ENCODE measurements at places on chromosomes 13 and 19.

DNA sequence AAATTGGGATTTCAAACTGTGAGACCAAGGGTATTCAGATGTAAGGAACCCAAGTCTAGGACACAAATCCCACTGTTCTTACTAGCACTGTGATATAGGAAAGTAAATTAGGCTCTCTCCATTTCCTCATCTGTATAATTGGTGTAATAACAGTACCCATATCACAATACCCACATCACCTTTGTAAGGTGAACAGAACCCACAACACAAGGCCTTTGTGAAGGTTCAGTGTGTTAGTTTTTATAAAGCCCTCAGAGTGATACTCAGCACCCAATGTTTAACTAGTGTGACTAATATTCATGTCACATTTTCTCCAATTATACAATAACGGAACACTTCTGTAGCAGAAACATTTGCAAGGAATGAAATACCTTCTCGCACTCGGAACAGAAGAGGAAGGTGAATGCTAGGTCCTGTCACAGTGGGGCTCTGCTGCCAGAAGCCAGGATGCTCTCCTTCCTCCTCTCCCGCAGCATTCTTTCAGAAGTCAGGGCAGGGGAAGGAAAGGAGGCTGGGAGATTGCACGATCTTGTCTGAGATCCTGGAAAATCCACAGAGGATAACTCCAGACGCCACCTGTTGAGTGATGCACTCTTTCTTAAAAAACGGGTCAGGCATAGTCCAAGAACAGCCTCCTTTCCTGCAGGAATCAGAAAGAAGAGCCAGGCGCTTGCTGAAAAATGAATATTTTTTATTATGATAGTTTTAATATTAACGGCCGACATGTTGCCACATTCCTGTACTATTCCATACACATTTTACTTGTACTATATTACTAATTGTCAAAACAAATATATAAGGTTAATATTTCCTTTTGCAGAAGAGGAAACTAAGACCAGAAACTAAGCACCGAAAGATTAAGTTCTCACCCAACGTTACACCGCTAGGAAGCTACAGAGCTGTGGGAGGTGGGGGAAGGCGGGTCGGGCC is 762 bp downstream of the ZNF45 start:
- no peak for DNase-seq

- DNase-seq = no peak
Measured at GRCh38 chr13:20580257-20580656, 13.3 kb downstream of the IFT88 start.

- no peak for DNase-seq
Measured at GRCh38 chr13:40139896-40140520, 484.5 kb downstream of the COG6 start.

GRCh38 chr13:44313674-44314073 is 60.0 kb upstream of the SERP2 start:
- DNase-seq = no peak

DNA sequence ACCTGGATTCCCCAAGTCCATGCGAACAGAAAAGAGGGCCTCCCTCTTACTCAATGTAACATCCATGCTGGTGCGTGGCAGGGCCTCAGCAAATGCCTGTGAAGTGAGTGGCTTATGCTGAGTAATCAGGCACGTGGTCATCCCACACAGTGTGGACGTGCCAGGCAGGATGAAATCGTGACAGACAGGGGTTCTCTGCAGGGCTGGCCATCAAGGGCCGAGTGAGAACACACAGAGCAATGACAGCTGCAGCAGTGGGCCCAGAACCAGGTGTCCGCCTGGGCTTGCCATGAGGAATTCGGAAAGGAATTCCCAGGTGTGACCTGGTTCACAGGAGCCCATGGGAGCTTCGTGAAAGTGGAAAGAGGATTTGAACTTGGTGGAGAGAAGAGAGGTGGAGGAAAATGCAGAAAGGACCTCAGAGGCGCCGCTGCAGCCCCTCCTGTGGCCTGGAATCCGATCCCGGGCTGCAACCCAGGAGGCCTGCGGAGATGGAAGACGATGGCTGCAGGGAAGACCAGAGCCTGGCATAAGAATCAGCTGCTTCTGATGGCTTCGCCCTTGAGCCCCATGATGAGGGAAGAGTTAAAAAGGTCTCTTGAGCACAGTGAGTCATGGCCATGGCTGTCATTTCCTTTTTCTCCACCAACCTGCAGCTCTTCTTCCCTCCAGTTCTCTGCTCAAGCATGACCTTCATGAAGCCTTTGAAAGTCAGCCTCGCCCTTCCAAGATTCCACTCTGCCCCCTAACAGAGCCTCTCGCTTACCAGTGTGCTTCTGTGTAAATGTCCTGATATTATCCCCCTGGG is 34.6 kb upstream of the SOX1 start:
- DNase-seq = no peak

GRCh38 chr13:107299717-107300116 is 731.8 kb upstream of the ARGLU1 start:
- no peak for DNase-seq

GRCh38 chr13:40613192-40613818 is 53.1 kb downstream of the FOXO1 start:
- no peak for DNase-seq

- DNase-seq = no peak
Measured at GRCh38 chr13:21453387-21454081, 5.6 kb downstream of the ZDHHC20 start.

GRCh38 chr19:30227661-30228112 is 144.5 kb upstream of the ZNF536 start:
- DNase-seq = no peak

DNA sequence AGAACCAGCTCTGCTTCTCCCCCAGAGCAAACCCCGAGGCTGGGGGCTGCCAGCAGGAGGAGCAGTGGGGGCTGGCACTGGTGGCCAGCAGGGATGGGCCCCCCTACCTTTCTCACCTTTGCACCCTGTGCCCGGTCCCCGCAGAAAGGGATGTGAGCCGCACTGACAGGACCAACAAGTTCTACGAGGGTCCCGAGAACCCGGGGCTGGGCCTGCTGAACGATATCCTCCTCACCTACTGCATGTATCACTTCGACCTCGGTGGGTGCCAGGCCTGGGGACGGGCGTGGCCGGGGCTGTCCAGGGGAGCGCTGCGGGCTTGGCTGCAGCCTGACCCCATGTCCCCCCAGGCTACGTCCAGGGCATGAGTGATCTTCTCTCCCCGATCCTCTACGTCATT is 6.6 kb downstream of the TBC1D17 start:
- no peak for DNase-seq

GRCh38 chr13:100434010-100434763 is 154.4 kb downstream of the GGACT start:
- no peak for DNase-seq

GRCh38 chr13:32039528-32039927 is 8.0 kb downstream of the FRY start:
- no peak for DNase-seq

DNA sequence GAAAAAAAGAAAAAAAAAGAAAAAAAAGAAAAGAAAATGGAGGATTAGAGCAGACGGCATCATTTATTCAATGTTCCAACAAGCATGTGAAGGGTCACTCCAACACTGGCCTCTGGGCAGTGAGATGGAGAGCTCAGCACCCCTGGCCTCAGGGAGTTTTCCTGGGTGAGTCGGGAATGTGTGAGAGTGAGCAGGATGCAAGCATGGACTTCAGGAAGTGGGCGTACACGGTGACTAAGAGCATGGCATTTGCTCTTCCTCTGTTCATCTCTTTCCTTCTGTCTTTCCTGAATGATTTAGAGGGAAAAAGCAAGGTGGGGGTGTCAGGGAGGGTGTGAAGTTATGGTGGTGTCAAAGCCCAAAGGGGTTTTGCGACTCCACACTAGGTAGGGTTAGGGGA is 682 bp upstream of the CABP5 start:
- no peak for DNase-seq

- no peak for DNase-seq
Measured at GRCh38 chr19:33394006-33394722, 20.7 kb downstream of the CEBPG start.

- no peak for DNase-seq
Measured at GRCh38 chr19:49497789-49498103, 1.5 kb downstream of the RPS11 start.

- no peak for DNase-seq
Measured at GRCh38 chr13:50593207-50593606, 250.3 kb downstream of the DLEU7 start.

- DNase-seq = no peak
Measured at GRCh38 chr13:72638059-72638815, 89.2 kb downstream of the MZT1 start.

GRCh38 chr19:8046569-8047165 is 5.9 kb upstream of the CCL25 start:
- DNase-seq = no peak

GRCh38 chr13:93794197-93794885 is 567.7 kb downstream of the GPC6 start:
- DNase-seq = no peak

GRCh38 chr13:32976912-32977311 is 39.3 kb upstream of the KL start:
- DNase-seq = no peak

DNA sequence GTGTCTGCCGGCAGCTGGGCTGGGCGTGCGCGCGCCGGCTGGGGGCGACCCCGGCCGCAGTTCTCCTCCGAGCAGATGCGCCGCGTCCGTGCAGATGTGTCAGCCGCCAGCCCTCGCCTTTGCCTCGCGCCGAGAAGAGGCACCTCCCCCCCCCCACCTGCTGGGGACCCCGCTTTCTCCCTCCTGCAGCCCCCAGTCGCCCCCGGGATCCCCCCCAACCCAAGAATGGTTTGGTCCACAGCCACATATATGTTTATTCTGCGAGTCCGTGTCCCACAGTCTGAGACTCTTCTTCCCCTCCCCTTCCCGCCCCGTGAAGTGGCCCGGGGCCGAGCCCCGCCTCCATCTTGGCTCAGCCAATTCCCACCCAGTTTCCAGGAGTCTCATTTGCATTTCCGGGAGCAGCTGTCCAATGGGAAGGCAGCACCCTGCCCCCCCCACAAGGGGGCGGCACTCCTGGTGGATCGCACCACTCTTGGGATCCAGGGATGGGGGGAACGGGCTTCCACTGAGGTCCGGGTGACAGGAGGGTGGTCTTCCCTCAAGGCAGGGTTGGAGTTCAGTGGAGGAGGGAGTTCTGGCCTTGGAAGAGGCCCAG is 8.6 kb downstream of the ISOC2 start:
- DNase-seq = no peak

GRCh38 chr13:73879346-73880015 is 254.7 kb downstream of the KLF12 start:
- DNase-seq = no peak

DNA sequence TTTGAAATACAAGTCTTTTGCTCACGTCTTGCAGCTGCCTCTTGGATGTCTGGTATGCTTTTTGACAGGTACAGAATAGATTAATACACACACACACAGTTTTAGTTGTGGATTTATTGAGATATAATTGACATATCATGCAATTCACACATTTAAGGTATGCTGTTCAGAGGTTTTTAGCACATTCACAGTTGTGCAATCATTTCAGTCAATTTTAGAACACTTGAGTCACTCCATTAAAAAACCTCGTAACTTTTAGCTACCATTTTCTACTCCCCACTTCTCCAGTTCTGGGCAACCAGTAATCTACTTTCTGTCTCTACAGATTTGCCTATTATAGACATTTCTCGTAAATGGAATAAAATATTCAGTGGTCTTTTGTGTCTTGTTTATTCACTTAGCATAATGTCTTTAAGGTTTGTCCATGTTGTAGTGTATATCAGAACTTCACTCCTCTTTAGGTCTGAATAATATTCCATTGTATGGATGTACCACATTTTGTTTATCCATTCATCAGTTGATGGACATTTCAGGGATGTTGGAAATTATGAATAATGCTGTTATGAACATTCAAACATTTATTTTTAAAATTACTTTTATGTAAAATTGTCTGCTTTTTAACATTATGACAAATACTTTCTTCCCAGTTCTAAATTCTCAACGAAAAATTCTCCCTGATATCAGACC is 2.5 kb upstream of the ZMYM2 start:
- DNase-seq = no peak

DNA sequence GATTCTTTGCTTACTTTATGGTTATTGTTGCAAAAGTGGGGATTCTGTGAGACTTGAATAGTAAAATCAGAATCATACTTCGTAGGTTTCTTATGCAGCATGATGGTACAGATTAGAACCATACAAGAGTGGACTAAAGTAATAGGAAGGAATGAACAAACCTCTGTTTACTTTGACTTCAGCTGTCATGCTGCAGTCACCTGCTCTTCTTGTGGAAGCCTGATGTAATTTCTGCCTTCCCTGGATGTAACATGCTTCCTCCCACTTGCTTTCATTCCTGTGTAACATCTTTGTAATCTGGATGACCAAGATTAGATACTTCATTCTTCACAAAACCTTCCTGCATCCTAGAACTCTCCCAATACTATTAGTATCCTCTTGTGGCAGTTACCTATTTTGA is 235.0 kb downstream of the PCCA start:
- DNase-seq = no peak

- DNase-seq = no peak
Measured at GRCh38 chr13:20851844-20852402, 50.6 kb downstream of the XPO4 start.

DNA sequence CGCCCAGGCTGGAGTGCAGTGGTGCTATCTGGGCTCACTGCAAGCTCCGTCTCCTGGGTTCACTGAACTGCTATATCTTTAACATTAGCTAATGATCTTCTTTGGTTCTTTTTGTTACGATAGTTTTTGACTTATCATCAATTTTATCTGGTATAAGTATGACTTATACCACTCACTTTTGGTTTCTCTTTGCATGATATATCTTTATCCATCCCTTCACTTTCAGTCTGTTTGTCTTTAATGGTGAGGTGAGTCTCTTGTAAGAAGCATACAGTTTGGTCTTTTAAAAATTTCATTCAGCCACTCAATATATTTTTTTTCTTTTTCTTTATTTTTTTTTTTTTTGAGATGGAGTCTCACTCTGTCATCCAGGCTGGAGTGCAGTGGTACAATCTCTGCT is 58.4 kb downstream of the ADGRE1 start:
- DNase-seq = no peak

DNA sequence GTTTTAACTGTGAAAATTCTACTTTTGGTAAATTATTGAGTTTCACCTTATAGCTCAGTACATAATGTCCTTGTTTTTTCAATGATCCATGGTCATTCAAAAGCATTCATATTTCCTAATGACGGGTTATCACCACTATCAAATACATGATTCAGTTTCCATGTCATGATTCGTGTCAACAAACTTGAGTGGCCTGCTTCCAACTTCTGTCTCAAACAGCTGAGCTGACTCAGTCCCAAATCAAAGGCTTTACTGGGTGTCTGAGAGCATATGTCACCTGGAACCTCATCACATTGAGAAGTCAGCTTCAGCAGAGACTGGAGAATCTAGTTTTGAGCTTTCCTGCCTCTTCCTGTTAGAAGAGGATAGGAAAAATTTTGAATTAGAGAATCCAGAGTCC is 40.3 kb upstream of the SGCG start:
- DNase-seq = no peak

- DNase-seq = no peak
Measured at GRCh38 chr19:31708520-31708919, 359.3 kb upstream of the TSHZ3 start.

GRCh38 chr19:15902254-15902653 is 4.4 kb upstream of the CYP4F2 start:
- DNase-seq = no peak

GRCh38 chr13:28856287-28856686 is 36.1 kb downstream of the MTUS2 start:
- no peak for DNase-seq

- no peak for DNase-seq
Measured at GRCh38 chr19:38035515-38036495, 128.8 kb downstream of the SIPA1L3 start.

GRCh38 chr19:39218230-39219007 is 14.4 kb upstream of the SYCN start:
- DNase-seq = no peak

- DNase-seq = no peak
Measured at GRCh38 chr13:41859565-41859964, 101.3 kb downstream of the VWA8 start.

- DNase-seq = no peak
Measured at GRCh38 chr13:94987081-94987480, 274.7 kb upstream of the SOX21 start.
